ENCODE measurements at places on chromosomes 5 and 9. TPM values are rescaled to one million over a fixed set of nuclear protein-coding genes. Genes with fewer than 3 reads are reported as not detected.

NPR3 gene
- 16.9 TPM for total RNA-seq

CEMIP2 gene
- 80.2 TPM for total RNA-seq

SLC23A1 gene
- 1.4 TPM for total RNA-seq

RASGEF1C gene
- total RNA-seq = 0.23 TPM

DMRT3 gene
- not detected for total RNA-seq

FOXD1 gene
- 15.8 TPM for total RNA-seq

CBY3 gene
- not detected for total RNA-seq

CCL28 gene
- 0.09 TPM for total RNA-seq

CD14 gene
- 3.4 TPM for total RNA-seq

CCNJL gene
- 11.3 TPM for total RNA-seq

FBP2 gene
- total RNA-seq = not detected

ADGRV1 gene
- 0.57 TPM for total RNA-seq

PCDHGA12 gene
- total RNA-seq = not detected

GABRB2 gene
- total RNA-seq = not detected

PCYOX1L gene
- total RNA-seq = 2.2 TPM

HBEGF gene
- total RNA-seq = 6.7 TPM

TGFBR1 gene
- 65.7 TPM for total RNA-seq

SHB gene
- 43.6 TPM for total RNA-seq

PHF24 gene
- total RNA-seq = 0.19 TPM

All from A549 treated with dexamethasone at 1 μM for 4 hours (cell line).